ENCODE measurements at places on chromosomes 6 and 20. TPM values are rescaled to one million over a fixed set of nuclear protein-coding genes. Genes with fewer than 3 reads are reported as not detected.
A peak's percentile ranks its signal among the peaks of the same experiment; 100 is the strongest.

Gene ZNF831
- 8.5 TPM for total RNA-seq

DNA sequence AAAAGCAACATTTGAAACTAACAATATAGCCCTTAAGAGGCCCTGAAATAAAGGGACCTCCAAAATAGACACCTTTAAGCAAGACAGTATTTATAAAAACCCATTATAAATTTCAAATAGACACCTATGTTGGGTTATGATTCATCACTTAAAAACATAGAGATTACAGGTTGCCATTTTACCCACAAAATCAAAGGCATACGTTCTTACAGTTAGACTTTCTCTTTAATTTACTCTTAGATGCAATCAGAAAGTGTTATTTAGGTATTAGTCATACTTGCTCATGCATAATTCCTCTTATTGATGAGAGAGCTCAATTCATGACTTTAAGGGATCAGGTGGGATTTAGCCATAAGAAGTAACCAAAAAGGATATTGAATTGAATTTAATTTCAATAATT lies 51.5 kb upstream of the TMEM200A start:
- H3K36me3 ChIP-seq: no peaks in the 10 kb centered on the region
- H3K4me3 ChIP-seq: no peak overlapping the region
- no peak for DNase-seq
- no peaks in the 10 kb centered on the region for H3K27me3 ChIP-seq
- no peak overlapping the region for H3K27ac ChIP-seq
- no peaks in the 10 kb centered on the region for H3K4me1 ChIP-seq

Gene AVP
- total RNA-seq: not detected

Gene NHSL1
- total RNA-seq: 0.38 TPM

Gene FOXS1
- not detected for total RNA-seq

Gene CST5
- total RNA-seq: not detected

Gene OPRM1
- total RNA-seq: not detected

DNA sequence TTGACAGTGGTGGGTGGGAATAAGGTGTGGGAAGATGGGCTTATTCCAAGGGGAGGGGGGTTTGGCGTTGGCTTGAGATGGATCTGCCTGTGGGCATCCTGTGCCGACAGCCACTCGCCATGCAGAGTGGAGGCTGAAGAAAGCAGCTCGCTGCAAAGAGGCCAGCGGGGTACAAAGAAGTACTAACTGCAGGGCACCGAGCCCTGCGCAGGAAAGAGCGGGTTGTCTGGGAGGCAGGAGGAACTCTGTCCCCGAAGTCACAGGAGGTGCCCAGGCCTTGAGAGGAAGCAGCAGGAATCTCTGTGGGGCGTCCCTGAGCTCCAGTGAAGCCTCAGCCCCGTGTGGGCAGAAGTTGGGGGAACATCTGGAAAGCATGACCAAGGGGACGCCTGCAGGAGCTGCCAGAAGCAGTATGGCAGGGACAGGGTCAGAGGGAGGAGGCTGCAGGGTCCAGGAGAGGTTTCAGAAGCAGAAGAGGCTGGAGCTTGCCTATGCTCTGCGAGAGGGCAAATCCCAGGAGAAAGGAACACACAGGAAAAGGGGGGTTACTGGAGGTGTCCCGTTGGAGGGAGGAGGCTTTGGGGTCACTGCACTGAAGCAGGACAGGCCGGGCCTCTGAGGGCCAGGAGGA lies 77.2 kb downstream of the THBS2 start:
- no peaks in the 10 kb centered on the region for H3K4me1 ChIP-seq
- no peak overlapping the region for H3K4me3 ChIP-seq
- H3K36me3 ChIP-seq: no peaks in the 10 kb centered on the region
- no peaks in the 10 kb centered on the region for H3K27me3 ChIP-seq
- no peak for DNase-seq
- H3K27ac ChIP-seq: no peak overlapping the region

GRCh38 chr6:144543006-144543871 lies 258.1 kb downstream of the UTRN start:
- H3K27me3 ChIP-seq: no peaks in the 10 kb centered on the region
- H3K36me3 ChIP-seq: peaks cover 28% of the 10 kb centered on the region
- H3K4me1 ChIP-seq: no peaks in the 10 kb centered on the region
- H3K4me3 ChIP-seq: no peak overlapping the region
- no peak for DNase-seq
- no peak overlapping the region for H3K27ac ChIP-seq

DNA sequence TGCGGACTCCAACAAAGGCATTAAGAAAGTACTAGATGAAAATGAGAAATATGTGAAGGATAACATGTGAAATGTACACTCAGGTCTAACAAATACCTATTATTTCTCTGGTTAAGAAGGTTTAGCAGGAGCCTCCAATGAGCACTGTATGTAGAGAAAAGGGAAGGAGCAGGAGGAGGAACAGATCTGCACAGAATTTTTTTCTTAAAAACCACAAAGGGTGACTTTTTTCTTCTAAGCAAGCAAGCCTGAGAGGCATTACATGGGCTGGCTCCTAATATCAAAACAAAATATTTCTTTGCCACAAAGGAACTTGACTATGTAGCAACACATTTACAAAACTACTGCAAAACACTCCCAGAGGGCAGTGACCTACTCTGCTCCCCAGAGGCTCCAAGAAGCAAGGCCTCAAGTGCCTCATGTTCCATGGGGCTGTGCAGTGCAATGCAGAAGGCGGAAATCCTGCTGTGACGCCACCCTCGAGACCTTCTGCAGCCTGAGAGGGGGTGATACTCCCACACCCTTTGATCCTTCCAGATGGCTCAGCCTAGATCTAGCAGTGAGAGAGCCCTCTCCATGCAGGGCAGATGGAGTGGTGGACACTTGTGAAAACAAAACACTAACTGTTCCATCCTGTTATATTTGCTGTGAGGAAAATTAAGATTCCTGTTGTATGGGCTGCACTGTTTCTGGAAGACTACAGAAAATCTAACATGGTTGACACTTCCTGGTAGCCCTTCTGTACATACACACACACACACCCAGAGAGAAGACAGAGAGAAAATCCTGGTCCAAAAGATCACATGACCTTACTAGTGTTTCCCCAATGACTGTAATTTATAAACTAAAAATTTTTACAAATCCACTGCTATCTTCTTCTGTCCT lies 36.0 kb upstream of the SMIM29 start:
- peaks cover 3% of the 10 kb centered on the region for H3K4me1 ChIP-seq
- no peak overlapping the region for H3K27ac ChIP-seq
- no peak for DNase-seq
- peaks cover 4% of the 10 kb centered on the region for H3K36me3 ChIP-seq
- H3K27me3 ChIP-seq: no peaks in the 10 kb centered on the region
- H3K4me3 ChIP-seq: no peak overlapping the region

DNA sequence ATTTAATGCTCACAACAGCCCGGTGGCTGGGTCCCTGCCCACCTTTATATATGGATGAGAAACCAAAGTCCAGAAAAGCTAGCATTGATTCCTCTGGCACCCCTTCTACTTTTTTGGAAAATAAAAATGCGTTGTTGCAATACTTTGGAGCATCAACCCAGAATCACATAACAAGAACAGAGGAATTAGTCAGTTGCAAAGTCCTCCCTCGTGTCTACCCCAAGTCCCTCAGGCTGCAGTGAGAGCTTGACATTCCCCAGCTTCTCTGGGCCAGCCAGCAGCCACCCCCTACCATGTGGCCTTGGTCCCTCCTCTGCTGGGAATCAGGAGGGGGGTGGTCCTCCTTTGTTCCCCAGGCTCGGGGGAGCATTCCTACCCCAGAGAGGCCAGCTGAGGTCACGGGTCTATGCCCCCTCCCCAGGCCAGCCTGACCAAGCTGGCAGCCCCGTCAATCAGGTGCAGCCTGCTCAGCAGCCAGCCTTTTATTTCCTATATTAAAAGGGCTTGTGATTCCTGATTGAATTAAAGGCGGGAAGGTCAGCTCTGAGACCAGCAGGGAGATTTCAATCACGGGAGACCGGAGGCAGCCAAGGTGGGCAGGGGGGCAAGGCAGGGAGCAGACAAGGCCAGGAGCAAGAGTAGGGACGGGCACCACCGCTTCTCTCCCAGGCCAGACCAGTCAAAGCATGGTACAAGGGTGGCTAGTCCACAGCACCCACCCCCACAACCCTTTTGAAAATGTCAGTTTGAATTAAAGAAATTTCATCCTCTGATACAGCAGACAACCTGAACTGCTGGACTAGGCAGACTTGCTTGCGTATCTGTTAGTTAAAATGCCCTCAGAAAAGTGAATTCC lies 158.9 kb downstream of the MRPL14 start:
- H3K36me3 ChIP-seq: no peaks in the 10 kb centered on the region
- no peak for DNase-seq
- H3K27ac ChIP-seq: no peak overlapping the region

Gene OR12D3
- total RNA-seq: not detected

DNA sequence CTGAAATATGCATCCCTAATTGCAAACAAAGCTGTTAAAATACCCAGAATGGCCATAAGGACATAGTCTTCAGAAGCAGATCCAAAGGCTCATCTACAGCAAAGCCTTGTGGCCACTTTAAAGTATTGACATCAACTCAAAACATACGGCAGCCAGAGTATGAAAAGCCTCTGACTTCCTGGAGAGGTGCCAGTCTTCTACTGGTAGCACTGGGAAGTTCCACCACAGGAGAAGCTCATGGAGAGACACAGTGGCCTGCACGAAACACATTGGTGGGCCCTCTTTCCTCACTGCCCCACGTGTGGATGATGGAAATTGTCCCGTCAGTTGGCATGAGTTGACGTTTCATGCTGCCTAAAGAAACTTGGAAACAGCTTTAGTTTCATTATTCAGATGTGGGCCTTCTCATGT lies 202.6 kb upstream of the HEY2 start:
- H3K27me3 ChIP-seq: no peaks in the 10 kb centered on the region
- no peaks in the 10 kb centered on the region for H3K36me3 ChIP-seq
- H3K27ac ChIP-seq: no peak overlapping the region

DNA sequence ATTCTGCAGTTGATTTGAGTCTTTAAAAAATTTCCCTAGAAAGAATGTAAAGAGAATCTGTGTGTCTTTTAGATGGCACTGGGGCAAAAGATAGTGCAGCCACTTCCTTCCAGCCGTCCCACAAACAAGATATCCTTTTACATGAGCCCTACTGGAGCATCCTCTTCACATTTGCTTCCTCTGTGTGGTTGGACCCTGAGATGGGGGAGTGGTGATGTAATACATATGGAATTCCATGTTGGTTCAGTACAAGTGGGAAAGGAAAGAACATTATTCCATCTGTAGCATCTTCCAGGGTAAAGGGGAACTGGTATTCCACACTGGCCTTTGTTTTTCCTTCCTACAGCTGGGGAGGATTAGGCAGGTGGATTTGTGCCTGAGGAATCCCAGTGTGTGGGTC lies 78.9 kb upstream of the ISM1 start:
- no peaks in the 10 kb centered on the region for H3K36me3 ChIP-seq
- H3K4me3 ChIP-seq: no peak overlapping the region
- no peaks in the 10 kb centered on the region for H3K27me3 ChIP-seq
- no peak overlapping the region for H3K27ac ChIP-seq
- no peaks in the 10 kb centered on the region for H3K4me1 ChIP-seq

- H3K27ac ChIP-seq: no peak overlapping the region
- no peaks in the 10 kb centered on the region for H3K36me3 ChIP-seq
- no peak overlapping the region for H3K4me3 ChIP-seq
- H3K4me1 ChIP-seq: no peaks in the 10 kb centered on the region
- peak; percentile 12 for DNase-seq
- H3K27me3 ChIP-seq: no peaks in the 10 kb centered on the region
These were observed 145.5 kb upstream of the STMND1 start for GRCh38 chr6:16956361-16956760.

DNA sequence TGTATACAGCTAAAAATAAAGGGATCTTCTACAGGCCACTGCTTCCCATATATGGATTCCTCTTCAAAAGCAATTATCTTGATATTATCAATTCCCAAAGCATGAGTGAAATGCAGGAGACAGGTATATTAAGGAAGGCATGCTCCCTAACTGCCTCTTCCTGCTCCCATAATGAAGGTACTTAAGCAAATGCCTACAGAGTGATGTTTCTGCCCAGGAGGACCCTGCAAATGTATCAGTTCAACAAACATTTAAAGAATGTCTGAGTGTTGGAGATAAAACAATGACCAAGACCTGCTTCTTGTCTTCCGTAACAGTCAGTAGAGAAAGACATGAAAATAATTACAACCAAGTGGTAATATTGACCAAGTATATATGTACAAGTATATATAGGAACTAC lies 4.2 kb downstream of the UBE2J1 start:
- peaks cover 7% of the 10 kb centered on the region for H3K36me3 ChIP-seq
- no peak overlapping the region for H3K27ac ChIP-seq
- no peak overlapping the region for H3K4me3 ChIP-seq
- DNase-seq: no peak

DNA sequence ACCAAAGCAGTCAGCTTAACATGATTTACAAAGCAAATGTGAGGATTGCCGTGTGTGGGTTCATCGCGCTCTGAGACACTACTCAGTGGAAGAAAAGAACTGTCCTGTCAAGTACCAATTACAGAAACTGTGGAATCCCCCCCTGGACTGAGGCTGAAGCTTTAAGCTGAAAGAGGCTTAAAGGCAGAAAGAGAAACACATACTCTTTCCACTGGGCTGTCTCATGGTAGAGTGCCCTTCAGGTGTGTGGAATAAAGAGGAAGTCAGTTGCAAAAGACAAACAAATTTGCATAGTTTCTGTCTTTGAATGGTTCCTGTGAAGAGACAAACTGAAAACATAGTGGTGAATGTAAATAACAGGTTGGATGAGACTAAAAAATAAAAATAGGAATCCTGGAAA lies 560.4 kb upstream of the SYNCRIP start:
- H3K4me1 ChIP-seq: no peaks in the 10 kb centered on the region
- DNase-seq: no peak
- H3K27ac ChIP-seq: no peak overlapping the region
- H3K4me3 ChIP-seq: no peak overlapping the region

DNA sequence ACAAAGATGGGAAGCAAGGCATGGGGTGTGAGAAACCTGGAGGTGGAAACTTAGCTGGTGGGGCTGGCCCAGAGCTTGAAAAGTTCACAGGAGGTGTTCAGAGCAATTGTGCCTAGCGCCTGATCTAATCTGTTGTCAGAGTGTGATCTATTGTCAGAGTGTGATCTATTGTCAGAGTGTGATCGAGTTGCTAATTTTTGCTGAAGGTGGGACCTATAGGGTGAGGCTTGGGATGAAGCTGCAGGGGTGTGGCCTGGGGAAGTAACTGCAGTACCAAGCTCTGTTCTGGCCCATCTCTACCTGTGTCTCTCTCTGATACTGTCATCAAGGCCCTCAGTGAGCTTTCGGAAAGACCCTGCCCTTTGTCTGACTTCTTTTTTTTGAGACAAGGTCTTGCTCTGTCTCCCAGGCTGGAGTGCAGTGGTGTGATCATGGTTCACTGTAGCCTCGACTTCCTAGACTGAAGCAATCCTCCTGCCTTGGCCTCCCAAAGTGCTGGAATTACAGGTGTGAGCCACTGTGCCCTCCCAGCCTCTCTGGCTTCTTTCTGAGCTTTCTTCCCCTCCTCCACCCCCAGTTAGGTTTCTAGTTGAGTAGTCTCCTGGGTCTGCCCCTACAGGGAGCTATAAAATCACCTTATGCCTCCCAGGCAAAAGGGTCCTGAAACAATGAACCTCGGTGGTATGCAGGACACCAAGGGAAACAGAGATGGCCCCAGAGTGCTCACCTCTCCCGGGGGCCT lies 150.8 kb upstream of the RNF24 start:
- H3K4me3 ChIP-seq: no peak overlapping the region
- no peaks in the 10 kb centered on the region for H3K4me1 ChIP-seq
- H3K27me3 ChIP-seq: no peaks in the 10 kb centered on the region
- no peaks in the 10 kb centered on the region for H3K36me3 ChIP-seq
- no peak overlapping the region for H3K27ac ChIP-seq
